ENCODE measurements at places on chromosomes 7 and 10. TPM values are rescaled to one million over a fixed set of nuclear protein-coding genes. Genes with fewer than 3 reads are reported as not detected.

Gene EN2
- not detected for total RNA-seq

Gene GPR37
- total RNA-seq = 2.3 TPM

Gene FAM13C
- total RNA-seq = not detected

- no peak for DNase-seq
Observed at GRCh38 chr10:51892965-51893658, 193.7 kb upstream of the CSTF2T start.

DNA sequence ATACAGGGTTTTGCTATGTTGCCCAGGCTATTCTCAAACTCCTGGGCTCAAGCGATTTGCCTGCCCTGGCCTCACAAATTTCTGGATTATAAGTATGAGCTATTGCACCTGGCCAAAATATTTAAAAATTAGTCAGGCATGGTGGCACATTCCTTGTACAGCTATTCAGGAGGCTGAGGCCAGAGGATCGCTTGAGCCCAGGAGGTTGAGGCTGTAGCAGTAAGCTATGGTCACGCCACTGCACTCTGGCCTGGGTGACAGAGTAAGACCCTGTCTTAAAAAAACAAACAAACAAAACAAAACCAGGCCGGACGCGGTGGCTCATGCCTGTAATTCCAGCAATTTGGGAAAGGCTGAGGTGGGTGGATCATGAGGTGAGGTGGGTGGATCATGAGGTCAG is 14.5 kb upstream of the SIRT1 start:
- DNase-seq = no peak

Gene CPVL
- 31.3 TPM for total RNA-seq

Gene ASAH2
- 0.14 TPM for total RNA-seq

GRCh38 chr7:44193011-44193802 is 4.0 kb upstream of the GCK start:
- DNase-seq = no peak

- DNase-seq = no peak
Observed at GRCh38 chr10:129097776-129098330, 369.2 kb upstream of the MGMT start.

DNA sequence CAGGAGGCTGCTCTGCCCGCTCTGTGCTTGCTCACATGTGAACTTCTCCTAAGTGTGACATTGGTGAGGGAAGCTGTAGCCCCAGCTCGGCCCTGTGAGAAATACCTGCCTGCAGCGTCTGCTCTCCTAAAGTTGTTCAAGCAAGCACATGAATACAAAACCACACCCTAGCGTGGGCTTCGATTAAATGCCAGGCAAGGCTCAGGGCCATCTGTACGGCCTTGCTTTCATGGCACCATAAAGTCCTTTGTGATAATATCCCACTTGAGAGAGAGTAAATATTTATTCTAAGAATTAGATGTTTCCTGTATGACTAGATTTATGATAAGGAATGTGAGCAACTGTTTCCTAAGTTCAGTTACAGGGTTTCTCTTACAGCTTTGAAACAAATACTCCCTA is 262.8 kb upstream of the KLF14 start:
- DNase-seq = no peak

GRCh38 chr10:79582096-79582495 is 21.9 kb upstream of the SFTPA2 start:
- DNase-seq = no peak

Gene LRIT1
- total RNA-seq = not detected

GRCh38 chr10:85621562-85621961 is 745.0 kb downstream of the GRID1 start:
- DNase-seq = no peak

Gene PMS2
- total RNA-seq = 14.3 TPM

DNA sequence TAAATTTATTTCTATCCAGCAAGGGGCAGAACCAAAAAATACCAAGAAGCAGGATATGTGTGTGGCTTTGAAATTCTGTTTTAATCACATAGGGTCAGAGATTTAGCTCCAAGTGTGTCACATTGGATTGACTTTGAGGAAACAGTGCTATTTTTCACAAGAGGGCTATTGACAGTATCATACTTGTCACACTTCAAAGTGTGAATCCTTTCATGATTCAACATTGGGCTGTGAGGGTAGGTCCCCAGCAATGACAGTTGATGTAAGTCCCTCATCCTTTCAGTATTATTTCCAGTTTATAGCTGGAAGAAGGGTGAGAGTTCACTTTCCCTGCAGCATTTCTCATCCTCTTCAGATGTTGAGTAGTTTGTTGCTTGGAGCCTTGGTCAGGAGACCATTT is 7.4 kb downstream of the CCNY start:
- no peak for DNase-seq

Gene CALML5
- not detected for total RNA-seq

Gene CYP17A1
- total RNA-seq = not detected

GRCh38 chr10:113096128-113096996 is 146.3 kb downstream of the TCF7L2 start:
- DNase-seq = no peak
